Right lobe of liver (tissue), 6 donors: ENCODE measurements at places on chromosomes 1 and 21.

GRCh38 chr1:205495237-205495823, 9.1 kb upstream of the CDK18 start:
- no peaks in the 10 kb centered on the region for H3K36me3 ChIP-seq
- no peaks in the 10 kb centered on the region for H3K4me1 ChIP-seq
- no peak overlapping the region for H3K4me3 ChIP-seq
- no peaks in the 10 kb centered on the region for H3K27me3 ChIP-seq
- no peak for DNase-seq

- H3K27ac ChIP-seq, result no peak overlapping the region
- no peak overlapping the region for H3K4me3 ChIP-seq
- no peaks in the 10 kb centered on the region for H3K27me3 ChIP-seq
- H3K4me1 ChIP-seq, result no peaks in the 10 kb centered on the region
- no peaks in the 10 kb centered on the region for H3K36me3 ChIP-seq
Observed at GRCh38 chr1:62841587-62842169, 57.7 kb downstream of the ATG4C start.

DNA sequence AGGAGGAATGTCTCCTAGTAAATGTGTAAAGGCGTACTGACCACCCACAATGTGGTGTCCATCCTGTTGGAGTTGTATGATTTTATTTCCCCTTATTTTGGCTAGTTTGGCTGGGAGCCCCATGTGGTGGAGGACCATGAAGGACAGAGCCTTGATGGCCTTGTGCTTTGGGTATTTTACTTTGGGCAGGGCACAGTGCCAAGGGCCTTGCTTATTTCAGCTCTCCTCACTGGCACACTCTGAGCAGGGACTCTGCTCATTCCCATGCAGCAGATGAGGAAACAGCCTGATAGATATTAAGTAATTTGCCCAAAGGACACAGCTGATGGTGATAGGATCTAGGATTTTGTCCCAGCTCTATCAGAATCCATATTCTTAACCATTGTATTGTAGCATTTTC, 50.2 kb downstream of the SMYD2 start:
- H3K27me3 ChIP-seq, result no peaks in the 10 kb centered on the region
- H3K4me3 ChIP-seq, result no peak overlapping the region
- no peaks in the 10 kb centered on the region for H3K36me3 ChIP-seq
- no peak overlapping the region for H3K27ac ChIP-seq

DNA sequence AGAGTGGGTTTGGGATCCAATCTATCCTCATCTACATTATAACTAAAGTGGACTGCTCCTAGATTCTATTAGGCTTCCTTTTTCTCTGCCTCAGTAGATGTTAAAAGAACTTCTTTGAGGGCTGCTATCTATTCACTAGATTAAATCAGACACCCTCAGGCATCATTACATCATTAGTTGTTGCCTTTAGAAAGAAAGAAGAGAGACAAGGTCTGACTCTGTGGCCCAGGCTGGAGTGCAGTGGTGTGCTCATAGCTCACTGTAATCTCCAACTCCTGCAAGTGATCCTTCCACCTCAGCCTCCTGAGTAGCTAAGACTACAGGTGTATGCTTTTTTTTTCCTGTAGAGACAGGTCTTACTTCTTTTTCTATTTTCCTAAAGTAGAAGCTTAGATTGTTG, 71.1 kb upstream of the EXO1 start:
- no peak for DNase-seq
- H3K27ac ChIP-seq, result no peak overlapping the region
- H3K4me1 ChIP-seq, result no peaks in the 10 kb centered on the region
- no peaks in the 10 kb centered on the region for H3K36me3 ChIP-seq
- H3K4me3 ChIP-seq, result no peak overlapping the region

DNA sequence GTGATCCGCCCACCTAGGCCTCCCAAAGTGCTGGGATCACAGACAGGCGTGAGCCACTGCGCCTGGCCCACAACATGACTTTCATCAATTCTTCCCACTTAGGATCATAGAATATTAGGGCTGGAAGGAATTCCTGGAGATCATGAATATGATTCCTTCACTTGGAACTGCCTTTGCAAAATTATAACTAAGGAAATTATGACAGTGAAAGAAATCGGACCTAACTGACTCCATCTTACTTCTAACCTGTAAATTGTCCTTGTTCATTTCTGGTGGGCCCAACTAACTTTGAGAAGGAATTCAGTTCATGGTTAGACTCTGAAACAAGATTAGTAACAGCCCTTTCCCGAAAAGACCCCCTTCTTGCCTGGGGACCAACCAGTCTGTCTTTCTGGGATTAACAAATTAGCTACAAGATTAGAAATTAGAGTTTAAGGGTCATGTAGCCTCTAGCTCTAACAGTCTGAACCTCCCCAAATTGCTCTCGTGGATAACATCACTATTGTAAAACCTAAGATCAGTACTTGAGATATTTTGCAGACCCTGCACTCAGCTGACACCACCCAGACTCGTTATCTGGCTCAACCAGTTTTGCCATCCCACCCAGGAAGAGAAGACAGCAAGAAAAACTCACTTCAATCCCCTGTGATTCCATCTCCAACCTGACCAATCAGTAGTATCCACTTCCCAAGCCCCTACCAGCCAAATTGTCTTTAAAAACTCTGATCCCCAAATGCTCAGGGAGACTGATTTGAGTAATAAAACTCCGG, 14.7 kb downstream of the ZBTB8OS start:
- no peak for DNase-seq
- no peak overlapping the region for H3K27ac ChIP-seq

GRCh38 chr1:200602632-200603031, 17.9 kb downstream of the KIF14 start:
- no peaks in the 10 kb centered on the region for H3K4me1 ChIP-seq
- no peak overlapping the region for H3K27ac ChIP-seq
- no peaks in the 10 kb centered on the region for H3K36me3 ChIP-seq
- DNase-seq, result no peak
- H3K27me3 ChIP-seq, result no peaks in the 10 kb centered on the region

DNA sequence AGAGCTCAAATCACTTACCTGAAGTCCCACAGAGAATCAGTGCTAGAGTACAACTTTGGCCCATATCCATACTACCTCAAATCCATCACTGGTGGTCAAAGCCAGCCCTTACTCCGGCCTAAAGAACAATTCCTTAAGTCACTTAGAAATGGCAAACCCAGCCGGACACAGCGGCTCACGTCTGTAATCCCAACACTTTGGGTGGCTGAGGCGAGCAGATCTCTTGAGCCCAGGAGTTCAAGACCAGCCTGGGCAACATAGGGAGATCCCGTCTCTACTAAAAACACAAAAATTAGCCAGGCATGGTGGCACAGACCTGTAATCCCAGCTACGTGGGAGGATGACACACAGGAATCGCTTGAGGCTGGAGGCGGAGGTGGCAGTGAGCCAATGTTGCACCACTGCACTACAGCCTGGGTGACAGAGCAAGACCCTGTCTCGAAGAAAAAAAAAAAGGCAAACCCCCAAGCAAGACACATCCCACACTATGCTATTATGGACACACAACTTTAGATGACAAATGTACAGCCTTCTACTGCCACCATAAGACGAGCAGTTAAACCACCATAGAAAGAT, 24.0 kb downstream of the NPHP4 start:
- no peak overlapping the region for H3K4me3 ChIP-seq
- no peak overlapping the region for H3K27ac ChIP-seq
- no peaks in the 10 kb centered on the region for H3K4me1 ChIP-seq
- H3K36me3 ChIP-seq, result no peaks in the 10 kb centered on the region

GRCh38 chr1:201302163-201303152, 19.2 kb downstream of the PKP1 start:
- no peaks in the 10 kb centered on the region for H3K27me3 ChIP-seq
- no peaks in the 10 kb centered on the region for H3K36me3 ChIP-seq
- no peaks in the 10 kb centered on the region for H3K4me1 ChIP-seq
- DNase-seq, result no peak
- H3K4me3 ChIP-seq, result no peak overlapping the region

GRCh38 chr1:28115267-28115666, 26.9 kb upstream of the EYA3 start:
- no peak for DNase-seq
- H3K36me3 ChIP-seq, result no peaks in the 10 kb centered on the region
- no peaks in the 10 kb centered on the region for H3K4me1 ChIP-seq
- H3K27me3 ChIP-seq, result no peaks in the 10 kb centered on the region

DNA sequence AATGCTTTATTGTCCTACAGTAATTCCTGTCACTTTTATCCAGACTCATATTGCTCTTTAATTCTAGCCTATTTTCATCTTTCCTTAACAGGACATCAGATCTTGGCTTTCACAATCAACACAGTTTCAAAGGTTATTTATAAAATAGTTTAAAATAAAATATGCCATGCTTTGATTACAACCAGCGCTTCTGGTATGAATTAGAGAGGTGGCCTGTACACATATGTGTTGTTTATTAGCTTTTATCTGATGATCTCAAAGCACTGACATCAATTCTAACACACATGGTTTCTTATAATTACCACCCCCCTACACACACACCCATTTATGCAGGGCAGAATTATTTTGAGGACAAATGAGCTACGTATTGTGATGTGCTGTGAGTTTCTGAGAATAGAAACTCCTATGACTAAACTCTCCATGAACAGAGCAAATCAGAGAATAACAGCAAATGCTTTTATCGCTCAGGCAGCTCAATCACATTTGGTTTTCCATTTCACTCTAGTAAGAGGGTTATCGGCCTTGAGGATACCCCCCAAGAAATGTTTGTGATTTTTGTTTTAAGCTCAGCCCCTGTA, 18.0 kb downstream of the CD247 start:
- no peak overlapping the region for H3K4me3 ChIP-seq
- no peak for DNase-seq
- H3K27me3 ChIP-seq, result no peaks in the 10 kb centered on the region
- no peaks in the 10 kb centered on the region for H3K36me3 ChIP-seq

DNA sequence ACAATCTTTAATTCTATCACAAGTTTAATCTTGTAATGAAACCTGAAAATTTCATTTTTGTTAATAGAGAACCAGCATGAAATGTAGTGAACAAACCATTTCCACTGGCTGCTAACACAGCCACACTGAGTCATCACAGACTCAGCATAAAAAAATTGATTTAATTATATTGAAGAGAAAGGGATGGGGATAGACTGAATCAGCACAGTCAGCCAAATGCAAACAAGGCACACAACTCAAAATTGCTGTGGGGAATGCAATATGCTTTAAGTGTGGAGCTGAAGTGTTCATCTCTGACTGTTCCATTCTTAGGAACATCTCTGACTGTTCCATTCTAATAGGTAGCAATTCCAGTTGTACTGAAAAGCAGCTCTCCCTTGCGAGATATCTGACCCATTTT, 299.8 kb downstream of the MRPL39 start:
- H3K4me3 ChIP-seq, result no peak overlapping the region
- no peak for DNase-seq
- no peaks in the 10 kb centered on the region for H3K4me1 ChIP-seq
- no peak overlapping the region for H3K27ac ChIP-seq

- no peak for DNase-seq
- no peaks in the 10 kb centered on the region for H3K36me3 ChIP-seq
- H3K27me3 ChIP-seq, result no peaks in the 10 kb centered on the region
- H3K4me1 ChIP-seq, result no peaks in the 10 kb centered on the region
Observed at GRCh38 chr1:172929006-172929405, 121.7 kb downstream of the TNFSF18 start.

DNA sequence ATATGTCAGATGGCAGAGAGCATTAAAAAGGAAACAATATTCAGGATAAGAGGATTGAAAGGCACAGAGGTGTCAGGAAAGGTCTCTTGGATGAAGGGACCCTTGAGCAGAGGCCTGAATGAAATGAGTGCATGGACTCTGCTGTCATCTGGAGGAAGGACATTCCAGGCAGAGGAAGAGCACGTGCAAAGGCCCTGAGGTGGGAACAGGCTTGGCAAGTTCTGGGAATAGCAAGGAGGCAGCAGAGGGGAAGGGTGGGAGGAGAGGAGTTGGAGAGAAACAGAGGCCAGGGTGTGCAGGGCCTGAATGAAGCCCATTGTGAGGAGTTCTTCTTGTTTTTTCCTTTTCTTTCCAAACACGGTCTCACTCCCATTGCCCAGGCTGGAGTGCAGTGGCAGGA, 59.0 kb upstream of the RUNX3 start:
- DNase-seq, result no peak
- no peaks in the 10 kb centered on the region for H3K36me3 ChIP-seq
- H3K27ac ChIP-seq, result no peak overlapping the region
- H3K4me1 ChIP-seq, result no peaks in the 10 kb centered on the region
- H3K4me3 ChIP-seq, result no peak overlapping the region

GRCh38 chr1:22343456-22344328, 108.0 kb upstream of the ZBTB40 start:
- no peaks in the 10 kb centered on the region for H3K27me3 ChIP-seq
- no peak for DNase-seq
- no peaks in the 10 kb centered on the region for H3K36me3 ChIP-seq
- H3K4me1 ChIP-seq, result no peaks in the 10 kb centered on the region
- no peak overlapping the region for H3K27ac ChIP-seq

DNA sequence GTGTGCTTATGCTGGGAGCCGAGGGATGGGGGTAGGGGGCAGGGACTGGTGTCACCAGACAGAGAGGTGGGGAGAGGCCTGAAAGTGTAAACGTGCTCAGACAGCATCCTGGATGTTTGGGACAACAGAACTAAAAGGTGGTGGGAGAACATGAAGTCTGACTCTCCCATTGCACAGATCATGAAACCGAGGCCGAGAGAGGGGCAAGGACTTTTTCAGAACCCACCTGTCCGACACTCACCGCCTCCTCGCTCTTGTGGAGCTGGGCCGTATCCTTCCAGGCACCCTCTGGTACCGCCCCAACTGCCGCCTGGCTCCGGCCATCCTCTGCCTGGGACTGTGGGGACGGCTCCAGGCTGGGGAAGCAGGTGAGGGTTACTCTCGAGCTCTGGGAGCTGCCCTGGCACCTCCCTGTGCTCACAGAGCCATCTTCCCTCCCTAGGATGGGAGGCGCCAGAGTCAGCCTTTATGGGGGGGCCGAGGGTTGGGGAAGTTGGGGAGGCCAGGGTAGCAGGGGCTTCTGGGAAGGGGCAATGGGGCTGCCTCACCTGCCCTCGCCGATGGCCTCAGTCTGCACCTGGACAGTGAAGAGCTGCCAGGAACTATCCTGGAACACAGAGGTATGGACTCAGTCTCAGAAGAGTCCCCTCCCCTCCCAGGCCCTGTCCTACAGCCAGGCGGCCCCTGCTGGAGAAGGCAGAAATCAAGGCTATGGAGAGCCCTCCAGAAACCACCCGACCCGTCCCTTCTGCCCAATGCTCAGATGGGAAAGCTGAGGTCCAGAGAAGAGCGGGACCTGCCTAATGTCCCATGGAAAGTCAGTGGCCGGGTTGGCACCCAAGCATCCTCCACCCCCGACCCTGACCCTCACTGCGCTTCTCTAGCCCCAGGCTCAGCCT, 7.0 kb downstream of the ATP13A2 start:
- H3K27ac ChIP-seq, result no peak overlapping the region
- no peaks in the 10 kb centered on the region for H3K4me1 ChIP-seq
- DNase-seq, result no peak
- no peaks in the 10 kb centered on the region for H3K27me3 ChIP-seq
- no peaks in the 10 kb centered on the region for H3K36me3 ChIP-seq

DNA sequence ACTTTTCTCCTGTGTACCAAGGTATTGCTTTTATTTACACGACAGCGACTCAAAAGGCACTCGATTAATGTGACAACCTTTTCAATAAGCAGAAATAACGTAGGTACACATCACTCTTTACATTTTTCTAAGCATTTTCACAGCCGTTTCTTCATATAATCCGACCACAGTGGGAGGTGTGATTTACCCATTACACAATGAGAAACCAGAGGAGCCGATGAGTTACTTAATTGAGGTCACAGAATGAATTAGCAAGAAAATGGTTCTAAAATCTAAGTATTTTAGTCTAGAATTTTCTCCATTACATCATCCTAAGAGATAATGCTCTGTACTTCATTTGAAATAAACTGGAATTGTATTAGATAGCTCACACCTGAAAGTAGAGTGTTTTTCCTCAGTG, 71.5 kb downstream of the UMODL1 start:
- no peaks in the 10 kb centered on the region for H3K4me1 ChIP-seq
- H3K36me3 ChIP-seq, result no peaks in the 10 kb centered on the region
- DNase-seq, result no peak
- no peak overlapping the region for H3K27ac ChIP-seq
